ENCODE measurements at places on chromosomes 1 and 21.

GRCh38 chr1:91790392-91790791 is 95.6 kb downstream of the TGFBR3 start:
- no peak for DNase-seq

GRCh38 chr21:46156678-46157077 is 1.3 kb upstream of the FTCD start:
- no peak for DNase-seq

- peak; percentile 24 for DNase-seq
Observed at GRCh38 chr1:147167365-147167764, 4.9 kb downstream of the PRKAB2 start.

GRCh38 chr1:6025269-6026094 is 20.2 kb upstream of the KCNAB2 start:
- no peak for DNase-seq

DNA sequence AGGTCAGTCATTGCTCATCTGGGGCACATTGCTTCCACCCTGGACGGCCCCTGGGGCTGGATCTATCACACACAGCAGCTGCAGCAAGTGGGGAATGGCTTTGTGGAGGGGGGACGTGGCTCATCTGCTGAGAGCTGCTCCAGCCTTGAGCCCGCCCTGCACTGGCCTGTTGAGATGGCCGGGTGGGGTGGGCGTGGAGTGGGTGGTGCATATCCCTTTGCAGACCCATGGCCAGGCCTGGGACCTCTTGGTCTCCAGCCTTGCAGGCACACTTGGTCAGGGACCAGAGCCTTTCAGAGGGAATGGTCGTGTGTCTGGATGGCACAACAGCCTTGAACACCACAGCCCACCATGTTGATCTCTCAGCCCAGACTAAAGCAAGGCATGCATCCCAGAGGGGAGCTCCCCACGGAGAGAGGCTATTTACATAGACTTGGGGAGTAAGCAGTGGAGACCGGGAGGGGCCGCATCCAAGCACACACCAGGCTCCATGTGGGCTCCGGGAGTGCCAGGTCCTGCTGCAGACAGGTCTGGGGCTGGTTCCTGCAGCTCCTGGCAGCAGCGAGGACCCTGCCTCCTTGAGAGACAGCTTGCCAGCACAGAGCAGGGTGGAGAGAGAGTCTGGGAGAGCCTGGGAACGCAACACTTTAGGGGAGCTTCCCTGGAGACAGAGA is 52.8 kb upstream of the SELENON start:
- DNase-seq = no peak

GRCh38 chr21:45293220-45293725 is 5.6 kb upstream of the POFUT2 start:
- DNase-seq = no peak

Measured in HepG2 (cell line).